Stimulated activated naive CD4-positive, alpha-beta T cell (primary cell): ENCODE measurements at places on chromosomes 7 and 10.

GRCh38 chr10:28857164-28857563, 179.8 kb downstream of the BAMBI start:
- no peak for DNase-seq

DNA sequence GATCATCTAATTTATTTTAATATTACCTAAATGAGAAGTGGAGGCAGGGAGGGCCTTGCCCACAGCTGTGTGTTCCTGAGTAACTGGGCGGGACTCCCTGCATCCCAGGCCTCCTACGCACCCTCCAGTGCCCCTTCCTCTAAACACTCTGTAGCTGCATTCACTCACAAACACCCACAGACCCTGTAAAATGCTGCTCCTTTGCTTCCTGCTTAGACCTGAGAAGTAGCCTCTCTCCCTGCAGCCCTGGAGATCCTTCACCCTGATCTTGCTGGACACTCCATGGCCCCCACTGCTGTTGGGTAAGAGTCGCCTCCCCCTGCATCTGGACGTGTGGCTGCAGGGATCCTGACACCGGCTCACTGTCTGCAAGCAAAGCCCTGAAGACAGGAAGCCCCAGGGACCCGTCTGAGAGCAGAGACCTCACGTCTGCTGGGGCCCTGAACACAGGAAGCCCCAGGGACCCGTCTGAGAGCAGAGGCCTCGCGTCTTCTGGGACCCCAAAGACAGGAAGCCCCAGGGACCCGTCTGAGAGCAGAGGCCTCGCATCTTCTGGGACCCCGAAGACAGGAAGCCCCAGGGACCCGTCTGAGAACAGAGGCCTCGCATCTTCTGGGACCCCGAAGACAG, 589.8 kb downstream of the DNAJB6 start:
- no peak for DNase-seq

DNA sequence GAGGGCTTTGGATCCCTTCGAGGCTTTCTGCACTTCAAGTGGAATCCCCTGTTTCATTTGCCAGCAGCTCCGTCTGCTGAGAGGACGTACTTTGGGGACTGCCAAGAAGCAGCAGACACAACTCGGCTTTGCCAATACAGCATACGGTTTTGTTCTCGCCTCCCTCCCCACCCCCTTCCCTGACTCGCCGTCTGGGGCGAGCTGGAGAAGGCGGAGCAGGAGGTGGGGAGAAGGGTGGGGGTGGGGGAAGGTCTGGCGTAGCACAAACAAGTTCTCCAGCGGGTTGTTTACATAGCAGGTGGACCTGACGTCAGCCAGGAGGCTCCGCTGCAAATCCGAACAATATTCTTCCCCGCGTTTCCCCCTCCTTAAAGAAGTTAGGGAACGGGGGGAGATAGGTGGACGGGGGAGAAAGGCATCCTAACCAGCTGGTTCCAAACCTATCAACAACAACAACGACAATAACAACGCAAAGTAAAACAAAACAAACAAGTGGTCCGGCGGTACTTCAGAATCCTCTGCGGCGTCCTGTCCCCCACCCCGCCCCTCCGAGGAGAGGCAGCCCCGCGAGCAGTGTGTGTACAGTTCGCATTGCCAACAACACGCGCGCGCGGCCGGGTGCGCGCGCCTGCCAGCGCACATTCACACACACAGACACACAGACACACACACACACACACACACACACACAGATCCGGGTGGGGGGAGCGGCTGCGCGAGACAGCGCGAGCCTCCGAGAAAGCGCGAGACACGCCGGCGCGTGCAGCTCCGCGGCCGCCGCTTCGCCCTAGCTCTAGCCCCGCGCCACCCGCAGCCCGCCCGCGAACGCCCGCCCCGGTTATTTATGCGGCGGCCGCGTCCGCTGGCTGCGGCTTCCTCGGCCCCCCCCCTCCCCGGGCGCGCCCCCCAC, 167.0 kb upstream of the PPP1R3A start:
- no peak for DNase-seq

DNA sequence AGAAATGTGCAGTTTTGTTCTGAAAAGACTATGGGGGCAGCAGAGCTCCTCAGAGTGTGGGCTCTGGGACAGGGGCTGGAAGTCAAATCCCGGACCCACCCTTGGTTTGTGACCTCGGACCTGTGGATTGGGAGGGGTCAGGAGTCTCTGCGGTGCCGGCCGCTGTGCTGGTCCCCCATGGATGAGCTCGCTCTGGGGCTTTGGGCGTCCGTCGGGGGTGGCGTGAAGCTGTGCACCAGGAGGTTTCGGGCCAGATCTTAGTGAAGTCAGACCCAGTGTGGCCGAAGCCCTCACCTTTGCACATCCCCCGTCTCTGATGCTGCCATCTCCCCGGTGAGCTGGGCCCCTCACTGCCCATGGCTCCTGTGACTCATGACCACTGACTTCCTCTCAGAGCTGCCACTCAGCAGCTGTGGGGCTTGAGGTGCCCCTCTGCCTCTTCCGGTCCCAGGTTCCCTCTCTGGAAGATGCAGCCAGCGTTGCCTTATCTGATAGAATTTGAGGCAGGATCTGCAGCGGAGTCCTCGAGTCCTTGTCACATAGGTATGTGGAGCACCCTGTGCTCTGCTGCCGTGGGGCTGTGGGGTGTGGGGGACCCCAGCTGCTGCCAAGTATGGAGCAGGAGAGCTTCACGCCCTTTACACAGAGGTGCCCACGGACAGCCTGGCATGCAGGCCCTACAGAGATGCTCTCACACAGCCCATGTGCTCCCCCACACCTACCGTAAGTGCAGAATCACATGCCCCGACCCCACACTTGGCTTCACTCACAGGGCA, 11.4 kb upstream of the SCART1 start:
- no peak for DNase-seq
